ENCODE measurements at places on chromosomes 16 and 17.

DNA sequence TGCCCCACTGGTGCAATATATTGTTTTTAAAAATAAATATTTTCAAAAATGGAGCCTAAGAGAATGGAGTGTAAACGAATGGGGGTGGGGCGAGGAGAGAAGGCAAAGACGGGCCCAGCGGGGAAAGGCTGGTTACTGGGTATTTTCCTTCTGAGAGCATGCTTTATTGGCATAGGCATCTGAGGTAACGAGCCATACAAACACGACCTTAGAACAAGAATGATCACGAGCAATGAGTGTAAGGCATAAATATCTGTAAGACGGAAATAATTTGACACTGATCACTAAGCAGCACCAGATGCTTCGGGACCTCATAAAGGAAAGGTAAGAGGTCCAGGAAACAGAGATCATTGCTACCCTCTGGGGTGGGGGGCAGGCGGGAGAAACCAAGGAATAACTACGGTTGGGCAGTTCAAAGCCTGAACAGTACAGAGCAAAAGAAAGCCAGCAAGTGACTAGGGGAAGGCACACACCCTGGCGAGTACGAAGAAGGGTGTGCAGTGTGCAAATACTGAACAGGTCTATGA is 959 bp downstream of the SSH2 start:
- peak; percentile 55 for DNase-seq

DNA sequence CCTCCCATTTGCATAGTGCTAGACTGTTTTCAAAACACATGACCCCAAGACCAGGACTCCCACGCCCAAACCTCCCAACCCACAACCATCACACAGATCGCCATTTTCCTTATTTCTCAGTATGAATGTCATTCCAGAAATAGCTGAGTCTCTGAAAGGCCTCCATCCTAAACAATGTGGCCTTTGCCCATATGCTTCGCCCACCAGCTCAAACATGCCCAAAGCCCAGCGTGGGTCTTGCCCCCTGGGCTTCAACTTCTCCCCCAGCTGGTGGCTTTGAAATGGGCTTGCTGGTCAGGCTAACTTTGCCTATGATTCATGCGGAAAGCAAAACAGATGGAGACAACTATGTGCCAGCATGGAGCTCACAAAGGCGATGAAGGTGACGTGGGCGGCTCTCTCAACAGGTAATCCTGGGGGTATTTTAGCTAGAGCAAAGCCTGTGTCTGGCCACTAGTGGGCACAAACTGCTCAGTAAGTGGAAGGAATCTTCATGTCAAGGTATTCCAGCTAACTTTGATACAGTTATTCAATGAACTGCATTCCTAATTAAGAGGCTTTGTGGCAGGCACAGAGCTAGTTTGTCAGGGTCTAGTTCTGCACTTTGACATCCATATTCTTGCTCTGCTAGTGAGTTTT is 17.1 kb downstream of the PMP22 start:
- peak; percentile 39 for DNase-seq

- DNase-seq: no peak
Observed at GRCh38 chr17:48642059-48642842, 16.1 kb upstream of the HOXB9 start.

GRCh38 chr17:66272811-66273585 is 29.4 kb upstream of the PRKCA start:
- DNase-seq: peak; percentile 92

All from RPMI7951 (cell line).